MV-4-11 (cell line): ENCODE measurements at places on chromosomes 5 and 9.

GRCh38 chr5:177309351-177310191 is 2.1 kb downstream of the MXD3 start:
- DNase-seq, result peak; percentile 53

- no peak for DNase-seq
Observed at GRCh38 chr5:65647941-65648340, 23.1 kb downstream of the SHLD3 start.

DNA sequence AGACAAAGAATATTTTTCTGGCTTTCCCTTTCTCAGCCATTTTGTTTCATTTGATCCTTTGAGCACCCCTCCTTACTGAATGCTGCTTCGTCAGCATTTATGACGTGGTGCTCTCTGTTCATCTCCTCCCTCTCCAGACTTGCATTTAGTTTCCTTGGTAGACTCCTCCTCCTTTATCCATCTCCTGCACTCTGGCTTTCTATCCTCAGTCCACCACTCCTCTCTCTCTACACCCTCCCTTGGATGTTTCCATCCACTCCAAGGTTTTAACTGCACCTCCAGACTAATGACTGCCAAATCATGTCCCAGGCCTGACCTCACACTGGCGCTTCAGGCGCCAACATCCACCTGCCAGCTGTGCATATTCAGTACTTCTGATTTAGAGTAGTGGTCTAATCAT is 245.4 kb downstream of the RAB3C start:
- no peak for DNase-seq

DNA sequence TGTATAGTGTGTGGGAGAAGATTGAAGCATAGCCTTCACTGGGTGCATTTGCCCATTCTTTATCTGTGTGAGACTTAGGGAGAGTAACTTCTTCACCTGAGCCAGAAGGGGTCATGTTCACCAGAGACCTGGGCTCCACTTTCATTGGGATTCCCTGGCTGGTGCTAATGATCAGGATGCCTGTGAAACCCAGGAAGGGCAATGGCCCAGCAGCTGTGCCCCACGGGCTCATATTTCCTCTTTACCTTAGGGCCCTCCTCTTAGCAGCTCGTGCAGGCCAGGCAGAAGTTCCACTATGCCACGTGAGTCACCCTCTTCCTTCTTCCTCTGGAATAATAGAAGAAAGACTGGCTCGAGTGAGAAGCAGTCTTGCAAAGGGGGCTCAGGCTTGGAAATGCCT is 5.0 kb downstream of the PPARGC1B start:
- DNase-seq, result peak; percentile 69

- DNase-seq, result no peak
Observed at GRCh38 chr9:87309236-87309635, 188.4 kb upstream of the DAPK1 start.

- no peak for DNase-seq
Observed at GRCh38 chr9:116045083-116045482, 108.5 kb upstream of the PAPPA start.

GRCh38 chr5:78718824-78719223 is 70.3 kb upstream of the LHFPL2 start:
- no peak for DNase-seq

GRCh38 chr9:3931996-3932906 is 367.6 kb downstream of the GLIS3 start:
- no peak for DNase-seq

DNA sequence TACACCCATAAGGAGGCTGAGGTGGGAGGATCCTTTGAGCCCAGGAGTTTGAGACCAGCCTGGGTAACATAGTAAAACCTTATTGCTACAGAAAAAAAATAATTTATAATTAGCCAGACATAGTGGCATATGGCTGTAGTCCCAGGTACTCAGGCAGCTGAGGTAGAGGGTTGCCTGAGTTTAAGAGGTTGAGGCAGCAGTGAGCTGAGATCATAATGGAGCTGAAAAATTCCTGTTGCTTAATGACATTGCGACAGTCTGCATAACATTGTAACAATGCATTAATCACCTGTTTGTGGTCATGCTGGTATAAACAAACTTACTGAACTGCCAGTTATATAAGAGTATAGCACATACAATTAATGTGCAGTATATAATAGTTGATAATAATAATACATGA is 214.2 kb downstream of the TRIM32 start:
- no peak for DNase-seq

- no peak for DNase-seq
Observed at GRCh38 chr5:80054682-80055081, 19.5 kb downstream of the THBS4 start.

GRCh38 chr5:57859626-57860025 is 377.0 kb upstream of the ACTBL2 start:
- no peak for DNase-seq

DNA sequence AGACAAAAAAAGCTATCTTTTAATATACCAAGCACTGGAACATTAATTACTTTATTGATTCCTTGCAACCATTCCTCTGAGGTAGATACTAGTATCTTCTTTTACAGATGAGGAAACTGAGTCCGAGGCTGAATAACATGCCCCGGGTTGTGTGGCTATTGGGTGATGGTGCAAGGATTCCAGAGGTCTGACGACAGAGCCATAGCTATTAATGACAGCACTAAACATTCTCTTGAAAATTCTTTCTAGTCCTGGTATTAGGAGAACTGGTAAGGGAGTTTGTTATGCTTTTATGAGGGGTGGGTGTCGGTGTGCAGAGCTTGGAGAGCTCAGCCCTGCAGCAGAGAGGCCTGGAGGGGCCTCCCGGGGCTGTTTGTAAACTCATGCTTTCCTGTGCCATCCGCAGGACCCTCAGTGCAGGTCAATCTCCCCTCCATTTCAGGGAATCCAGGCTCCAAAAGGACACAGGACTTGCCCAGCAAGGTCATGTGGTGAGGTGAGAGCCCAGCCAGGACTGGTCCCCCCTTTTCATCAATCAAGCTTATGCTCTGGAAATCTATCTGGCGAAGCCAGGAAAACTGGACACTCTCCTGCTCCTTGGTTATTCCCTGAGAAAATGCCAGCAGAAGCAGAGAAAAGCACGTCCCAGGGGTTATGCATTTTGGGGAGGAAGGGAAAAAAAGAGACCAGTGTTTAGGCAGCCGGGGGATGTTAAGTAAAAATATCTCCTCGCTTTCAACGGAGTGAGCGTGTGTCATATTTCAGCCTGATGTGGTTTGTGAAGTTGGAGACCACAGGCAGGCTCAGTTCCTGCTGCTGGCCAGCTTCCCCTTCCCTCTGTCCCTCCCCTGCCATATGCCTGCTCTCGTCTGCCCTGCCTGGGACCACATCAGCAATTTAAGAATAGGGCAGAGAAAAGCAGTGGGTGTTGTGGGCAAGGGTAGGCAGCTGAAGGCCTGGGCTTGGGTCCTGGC is 3.7 kb downstream of the GSN start:
- peak; percentile 96 for DNase-seq

DNA sequence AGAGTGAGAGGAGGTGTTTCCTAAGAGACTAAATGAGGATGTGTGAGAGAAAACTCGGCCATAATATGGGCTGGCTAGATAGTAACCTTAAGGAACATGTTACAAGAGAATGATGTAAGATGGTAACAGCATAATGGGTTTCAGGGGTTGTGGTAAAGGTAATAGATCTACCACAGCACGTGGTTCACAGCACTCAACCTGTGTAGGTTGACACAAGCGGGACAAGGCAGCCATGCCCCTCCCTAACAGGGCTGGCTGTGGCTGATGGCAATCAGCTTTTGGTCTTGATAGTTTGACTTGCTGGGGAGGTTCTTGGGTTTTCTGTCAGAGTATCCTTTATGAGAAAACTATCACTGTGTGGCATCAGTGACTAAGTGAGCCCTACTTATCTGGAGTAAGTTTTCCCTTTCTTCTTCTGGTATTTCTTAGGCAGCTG is 138.6 kb downstream of the TRIO start:
- DNase-seq, result no peak

GRCh38 chr5:174065528-174066197 is 20.2 kb downstream of the NSG2 start:
- no peak for DNase-seq

GRCh38 chr5:178991190-178992145 is 3.7 kb downstream of the GRM6 start:
- no peak for DNase-seq

GRCh38 chr5:77356740-77357139 is 135.4 kb downstream of the WDR41 start:
- DNase-seq, result no peak

- no peak for DNase-seq
Observed at GRCh38 chr9:93621922-93622321, 45.5 kb downstream of the PHF2 start.

DNA sequence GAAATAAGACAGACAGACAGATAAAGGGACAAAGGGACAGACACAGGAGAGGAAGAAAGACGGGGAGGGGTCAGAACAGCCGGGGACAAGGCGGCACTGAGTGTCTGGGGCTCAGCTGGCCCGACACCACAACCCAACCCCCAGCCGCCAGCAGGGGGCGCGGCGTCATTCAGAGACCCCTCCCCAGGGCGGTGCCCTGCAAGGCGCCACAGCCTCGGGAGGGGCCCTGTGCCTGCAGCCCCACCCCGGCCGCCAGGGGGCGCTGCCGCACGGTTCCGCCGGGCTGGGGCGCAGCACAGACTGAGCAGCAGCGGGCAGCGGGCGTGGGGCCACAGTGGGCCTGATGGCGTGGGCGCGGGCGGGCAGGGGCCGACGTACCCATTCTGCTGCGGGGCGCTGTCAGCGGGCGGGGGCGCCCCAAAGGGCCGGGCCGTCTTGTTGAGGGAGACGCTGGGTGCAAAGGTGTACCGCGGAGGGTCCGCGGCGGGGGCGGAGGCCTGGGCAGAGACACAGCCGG is 5.9 kb downstream of the PDLIM7 start:
- DNase-seq, result no peak

GRCh38 chr5:96868603-96869371 is 7.5 kb upstream of the ERAP2 start:
- DNase-seq, result peak; percentile 72

GRCh38 chr9:86783884-86784283 is 163.4 kb downstream of the GAS1 start:
- peak; percentile 78 for DNase-seq

- peak; percentile 94 for DNase-seq
Observed at GRCh38 chr5:140319833-140320232, 16.9 kb upstream of the PFDN1 start.

DNA sequence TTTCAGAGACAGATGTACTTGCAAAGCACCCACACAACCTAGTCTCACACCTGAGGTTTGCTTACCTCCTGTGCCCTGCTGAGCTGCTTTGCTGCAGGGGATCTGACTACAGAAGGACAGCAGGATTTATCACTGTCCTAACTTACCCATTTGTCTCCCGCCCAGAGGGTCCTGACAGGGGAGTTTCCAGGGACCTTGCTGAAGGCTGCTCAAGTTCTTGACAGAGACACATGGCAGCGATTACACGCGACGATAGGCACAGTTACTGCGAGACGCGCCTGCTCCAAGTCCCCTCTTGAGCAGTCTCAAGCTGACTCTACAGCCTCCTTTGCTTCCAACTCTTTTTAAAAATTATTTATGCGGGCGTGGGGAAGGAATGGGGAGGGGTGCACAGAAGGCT is 24.6 kb upstream of the GALNT10 start:
- DNase-seq, result no peak

DNA sequence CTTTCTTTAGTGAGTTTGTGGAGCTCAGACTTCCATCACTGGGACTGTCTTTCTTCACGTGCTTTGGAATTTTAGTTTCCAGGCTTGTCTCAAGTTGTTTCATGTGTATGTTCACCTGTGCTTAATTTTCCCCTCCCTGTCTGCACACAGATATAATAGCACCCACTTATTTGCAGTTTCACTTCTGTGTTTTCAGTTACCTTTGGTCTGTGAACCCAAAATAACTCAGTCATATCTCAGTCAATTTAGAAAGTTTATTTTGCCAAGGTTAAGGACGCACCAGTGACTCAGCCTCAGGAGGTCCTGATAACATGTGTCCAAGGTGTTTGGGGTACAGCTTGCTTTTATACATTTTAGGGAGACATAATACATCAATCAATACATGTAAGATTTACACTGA is 330.4 kb downstream of the ICE1 start:
- DNase-seq, result no peak
